ENCODE measurements at places on chromosomes 13 and 19.
A peak's percentile ranks its signal among the peaks of the same experiment; 100 is the strongest.

- DNase-seq: no peak
Measured at GRCh38 chr13:39411511-39411910, 191.5 kb downstream of the LHFPL6 start.

DNA sequence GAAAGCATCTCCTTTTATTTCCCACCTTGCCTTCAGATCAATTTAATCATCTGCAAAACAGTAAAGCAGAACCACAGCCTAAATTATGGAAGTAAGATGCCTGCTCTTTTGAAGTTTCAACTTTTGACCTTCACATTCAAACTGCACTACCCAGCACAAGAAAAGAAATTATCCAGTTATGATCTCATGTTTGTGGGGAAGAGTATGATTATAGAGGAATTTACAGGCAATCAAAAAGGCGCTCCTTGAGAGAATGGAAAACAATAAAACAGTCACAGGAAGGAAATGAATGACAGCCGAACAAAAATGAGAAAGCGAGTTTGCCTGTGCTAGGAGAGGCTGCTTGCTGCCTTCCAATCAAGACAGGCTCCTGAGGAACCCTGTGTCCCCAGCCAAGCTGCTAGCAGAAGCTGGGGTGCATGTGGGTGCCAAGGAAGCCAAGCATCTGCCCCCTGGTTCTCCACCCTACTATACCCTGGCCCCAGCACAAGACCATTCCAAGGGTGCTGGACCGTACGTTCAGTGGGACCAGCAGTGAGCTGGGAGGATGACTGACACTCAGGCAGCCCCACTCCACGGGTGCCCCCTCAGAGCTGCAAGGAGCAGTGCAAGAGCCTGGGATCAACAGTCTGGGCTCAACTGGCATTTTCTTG, 47.8 kb downstream of the PEPD start:
- DNase-seq: peak; percentile 70

DNA sequence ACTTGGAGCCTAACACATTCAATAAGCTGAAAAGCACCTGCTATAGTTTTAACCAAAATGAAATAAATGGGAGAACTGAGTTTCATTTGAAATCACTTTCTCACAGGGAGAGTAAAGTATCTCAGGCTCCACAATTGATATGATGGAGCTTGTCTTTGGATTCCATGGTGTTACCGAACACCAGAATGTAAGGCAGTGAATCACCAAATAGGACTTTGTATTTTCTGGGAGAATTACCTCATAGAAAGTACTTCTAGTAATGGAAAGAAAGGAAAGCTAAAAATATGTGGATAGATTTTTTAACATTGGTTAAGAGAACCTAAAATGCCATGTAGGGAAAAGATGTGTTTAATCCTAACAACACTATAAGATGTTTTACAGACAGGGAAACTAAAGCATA, 123.6 kb downstream of the NALCN start:
- DNase-seq: no peak

- DNase-seq: no peak
Measured at GRCh38 chr13:94327318-94327717, 152.2 kb downstream of the DCT start.

DNA sequence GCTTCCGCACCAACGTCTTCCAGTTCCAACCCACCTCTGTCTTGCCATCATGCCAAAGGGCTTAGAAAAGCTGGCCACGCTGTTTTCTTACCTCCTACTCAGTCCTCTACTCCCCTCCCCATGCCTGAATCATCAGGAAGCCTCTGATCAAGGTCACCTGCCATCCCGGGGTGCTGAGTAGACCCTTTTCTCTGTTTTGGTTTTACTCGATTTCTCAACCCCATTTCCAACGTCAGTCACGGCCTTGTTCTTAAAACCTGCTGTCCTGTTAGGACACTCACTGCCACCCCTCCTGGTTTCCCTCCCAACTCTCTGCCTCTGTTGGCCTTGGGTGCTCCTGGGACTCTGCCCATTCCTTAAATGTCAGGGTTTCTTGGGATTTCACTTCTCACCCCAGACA, 350.1 kb downstream of the FOXO1 start:
- DNase-seq: no peak

DNA sequence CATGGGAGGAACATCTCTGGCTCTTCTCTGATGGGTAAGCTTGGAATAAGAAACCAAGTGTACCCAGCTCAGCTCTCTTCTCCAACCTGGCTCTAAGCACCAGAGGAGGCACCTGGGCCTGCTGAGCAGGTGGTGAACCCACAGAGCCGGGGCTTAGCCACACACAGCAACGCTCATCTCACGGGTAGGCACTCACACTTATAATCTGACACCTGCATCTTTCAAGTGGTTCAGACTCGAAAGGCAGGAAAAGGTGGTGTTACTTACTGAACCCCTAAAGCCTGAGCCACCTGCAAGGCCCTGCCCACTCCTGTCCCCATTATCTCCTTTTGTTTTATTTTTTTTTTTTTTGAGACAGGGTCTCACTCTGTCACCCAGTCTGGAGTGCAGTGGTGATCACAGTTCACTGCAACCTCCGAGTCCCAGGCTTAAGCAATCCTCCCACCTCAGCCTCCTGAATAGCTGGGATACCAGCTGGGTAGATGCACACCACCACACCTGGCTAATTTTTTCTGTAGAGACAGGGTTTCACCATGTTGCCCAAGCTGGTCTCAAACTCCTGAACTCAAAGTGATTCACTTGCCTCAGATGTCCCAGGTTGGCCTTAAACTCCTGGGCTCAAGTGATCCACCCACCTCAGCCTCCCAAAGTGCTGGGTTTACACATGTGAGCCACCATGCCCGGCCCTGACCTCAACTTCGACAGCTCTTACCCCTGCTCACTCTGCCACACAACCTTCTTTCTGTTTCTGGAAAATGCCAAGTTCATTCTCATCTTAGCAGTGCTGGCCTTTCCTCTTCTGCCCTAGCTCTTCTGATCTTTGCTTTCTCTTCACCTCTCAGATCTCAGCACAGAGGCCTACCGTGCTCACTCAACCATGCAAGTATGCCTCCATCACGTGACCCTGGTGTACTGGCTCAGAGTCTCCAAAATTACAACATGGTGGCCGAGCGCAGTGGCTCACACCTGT, 9.7 kb downstream of the FBXL12 start:
- no peak for DNase-seq

DNA sequence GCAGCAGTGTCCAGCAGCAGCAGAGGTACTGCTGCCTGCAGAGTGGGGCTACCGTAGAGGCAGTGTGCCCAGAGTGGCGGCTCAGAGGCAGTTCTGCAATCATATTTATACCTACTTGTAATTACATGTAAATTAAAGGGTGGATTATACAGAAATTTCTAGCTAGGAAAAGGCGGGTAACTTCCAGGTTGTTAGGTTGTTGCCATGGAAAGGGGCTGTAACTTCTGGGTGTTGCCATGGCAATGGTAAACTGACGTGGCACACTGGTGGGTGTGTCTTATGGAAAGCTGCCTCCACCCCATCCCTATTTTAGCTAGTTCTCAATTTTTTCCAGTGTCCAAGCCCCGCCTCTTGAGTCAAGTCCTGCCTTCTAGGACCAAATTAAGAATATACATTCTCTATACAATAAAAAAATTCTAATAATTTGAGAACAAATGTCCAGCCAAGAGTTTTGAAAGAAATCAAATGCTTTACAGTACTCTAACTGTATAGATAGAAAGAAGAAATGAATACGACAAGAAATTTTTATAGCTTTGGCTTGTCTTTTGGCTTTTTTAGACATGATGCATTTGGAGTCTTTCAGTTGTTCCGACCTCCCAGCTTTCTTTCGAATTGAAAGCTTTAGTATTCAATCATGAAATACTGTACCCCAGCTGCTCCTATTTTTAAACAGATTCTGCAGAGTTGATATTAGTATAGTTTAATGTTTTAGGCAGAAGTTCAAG, 816.6 kb downstream of the DIAPH3 start:
- DNase-seq: no peak

DNA sequence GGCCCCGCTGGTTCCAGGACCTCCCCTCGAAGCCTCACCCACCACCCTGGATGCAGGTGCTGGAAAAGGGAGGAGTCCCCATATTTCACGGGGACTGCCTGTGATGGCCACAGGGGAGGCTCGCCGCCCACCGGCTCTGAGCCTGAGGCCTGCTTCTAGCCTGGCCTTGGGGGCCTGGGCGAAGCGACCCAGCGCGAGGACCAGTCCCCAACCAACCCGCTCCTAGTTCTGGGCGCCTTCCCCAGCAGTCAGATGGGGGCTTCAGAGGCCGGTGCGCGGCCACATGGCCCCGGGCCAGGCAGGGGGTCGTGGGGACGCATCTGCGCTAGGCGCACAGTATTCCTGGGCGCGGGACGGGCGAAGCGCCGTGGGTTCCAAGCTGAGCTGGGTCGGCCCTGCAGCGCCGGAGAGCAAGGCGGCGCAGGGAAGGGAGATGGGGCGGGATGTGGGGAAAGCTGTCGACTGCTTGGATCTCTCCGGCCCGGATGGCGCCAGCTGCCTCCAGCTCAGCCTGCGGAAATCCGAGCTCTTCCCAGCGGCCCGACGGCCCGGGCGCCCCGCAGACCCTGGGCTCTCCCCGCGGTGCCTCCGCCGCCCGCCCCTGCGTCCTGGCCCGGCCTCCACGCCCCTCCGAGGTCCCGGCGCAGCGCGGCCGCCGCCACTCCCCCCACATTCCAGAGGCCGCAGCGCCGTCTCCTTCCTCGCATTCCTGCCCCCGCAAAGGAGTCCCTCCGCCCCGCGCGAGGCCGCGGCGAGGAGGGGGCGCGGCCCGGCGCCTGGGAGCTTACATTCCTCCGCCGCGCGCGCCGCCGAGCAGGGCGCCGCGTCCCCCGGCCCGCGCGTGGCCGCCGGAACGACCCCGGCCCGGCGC, at the start of gene WTIP:
Gene WTIP (plus strand): TSS at position 788 of the 871 bp plus-strand sequence. CDS start 217 bp downstream, outside the sequence.
- DNase-seq: no peak

GRCh38 chr13:53101883-53102282, 73.3 kb downstream of the OLFM4 start:
- no peak for DNase-seq

DNA sequence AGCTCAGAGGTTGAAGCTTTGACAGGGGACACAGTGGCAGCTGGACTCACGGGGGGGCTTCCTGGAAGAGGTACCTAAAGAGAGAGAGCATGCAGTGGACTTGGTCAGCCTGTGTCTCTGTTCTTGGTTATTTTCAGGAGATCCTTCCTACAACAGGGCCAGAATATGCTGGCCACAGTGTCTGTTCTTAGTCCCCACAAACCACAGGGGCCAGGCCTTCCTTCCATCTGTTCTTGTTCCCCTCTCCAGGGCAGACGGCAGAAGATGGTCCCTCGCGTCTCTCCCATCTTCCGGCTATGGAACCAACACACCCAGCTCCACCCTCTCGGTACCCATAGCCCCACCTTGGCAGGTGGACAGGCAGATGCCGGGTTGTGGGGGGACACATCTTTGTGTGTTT, 24.8 kb downstream of the MAST3 start:
- no peak for DNase-seq

- DNase-seq: no peak
Measured at GRCh38 chr19:4597975-4598671, 38.6 kb upstream of the SEMA6B start.

- no peak for DNase-seq
Measured at GRCh38 chr13:27627380-27627779, 5.7 kb downstream of the POLR1D start.

DNA sequence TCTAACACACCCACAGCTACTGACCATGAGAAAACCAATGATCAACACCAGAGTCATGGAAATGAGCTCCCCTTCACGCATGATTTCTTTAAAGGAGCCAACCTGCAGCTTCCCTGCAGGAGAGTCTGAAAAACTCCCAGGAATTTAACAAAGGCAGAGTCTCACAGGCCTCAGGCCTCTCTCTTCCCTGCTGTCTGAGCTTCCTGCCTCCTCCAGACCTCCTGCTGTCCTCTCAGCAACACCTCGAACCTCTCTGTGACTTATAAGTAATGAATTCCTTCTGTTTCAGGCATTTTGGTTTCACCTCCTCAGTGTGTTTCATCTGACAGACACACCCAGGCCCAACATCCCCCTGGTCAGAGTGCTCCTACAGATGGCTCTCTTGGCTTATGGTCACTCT, 1044.4 kb downstream of the UQCRFS1 start:
- no peak for DNase-seq

DNA sequence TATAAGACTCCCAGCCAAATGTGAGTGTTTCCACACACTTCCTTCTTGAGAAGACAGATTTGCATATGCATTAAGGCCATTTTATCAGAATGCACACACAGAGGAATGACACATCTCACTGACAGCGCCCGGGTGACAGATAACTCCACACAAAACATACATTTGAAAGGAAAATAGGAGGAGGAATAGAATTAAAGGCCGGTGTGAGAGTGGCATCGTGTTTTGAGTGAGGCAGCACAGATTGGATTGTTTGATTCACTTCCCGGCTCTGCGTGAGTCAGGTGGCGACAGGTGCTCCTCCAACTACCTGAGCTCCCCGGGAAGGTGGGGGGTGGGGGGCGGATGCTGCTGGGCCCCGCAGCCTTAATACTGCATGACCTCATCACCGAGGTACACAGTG, 429.0 kb downstream of the TSHZ3 start:
- DNase-seq: no peak
